ENCODE measurements at places on chromosomes 1 and 21.

GRCh38 chr1:100719490-100719889 is at the start of gene VCAM1:
TSS of gene VCAM1 (plus strand) at chr1:100719742. CDS start at chr1:100719861, 119 bp downstream.
- no peak for DNase-seq

DNA sequence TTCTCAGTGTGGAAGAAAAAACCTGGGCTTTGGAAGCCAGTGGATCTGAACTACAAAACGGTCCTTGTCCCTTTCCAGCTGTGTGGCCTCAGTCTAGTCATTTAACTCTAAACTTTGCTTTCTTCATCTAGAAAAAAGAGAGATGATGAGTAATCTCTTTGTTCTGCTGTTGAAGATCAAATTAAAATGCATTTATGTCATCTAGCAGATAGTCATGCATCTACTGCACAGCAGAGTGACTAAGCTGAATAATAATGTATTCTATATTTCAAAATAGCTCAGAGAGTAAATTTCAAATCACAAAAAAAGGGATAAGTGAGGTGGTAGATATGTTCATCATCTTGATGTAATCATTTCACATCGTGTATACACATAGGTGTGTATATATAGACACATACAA is 473.2 kb downstream of the DSCAM start:
- DNase-seq = no peak

DNA sequence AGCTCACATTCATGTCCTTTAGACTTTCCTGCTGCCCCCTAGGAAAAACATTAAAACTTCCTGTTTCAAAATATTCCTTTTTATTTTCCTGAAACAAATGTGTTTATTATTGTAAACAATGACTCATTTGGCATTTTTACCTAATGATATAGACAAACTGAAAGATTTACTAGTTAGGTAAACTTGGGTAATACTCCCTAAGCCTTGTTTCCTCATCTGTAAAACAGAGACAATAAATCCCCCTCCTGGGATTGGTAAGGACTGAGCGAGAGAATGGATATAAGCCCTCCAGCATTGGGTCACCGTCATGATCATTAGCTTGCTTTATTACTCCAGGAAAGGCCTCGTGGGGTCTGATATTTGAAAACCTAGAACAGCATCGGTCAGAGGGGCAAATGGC is 59.8 kb downstream of the LPAR3 start:
- DNase-seq = no peak

DNA sequence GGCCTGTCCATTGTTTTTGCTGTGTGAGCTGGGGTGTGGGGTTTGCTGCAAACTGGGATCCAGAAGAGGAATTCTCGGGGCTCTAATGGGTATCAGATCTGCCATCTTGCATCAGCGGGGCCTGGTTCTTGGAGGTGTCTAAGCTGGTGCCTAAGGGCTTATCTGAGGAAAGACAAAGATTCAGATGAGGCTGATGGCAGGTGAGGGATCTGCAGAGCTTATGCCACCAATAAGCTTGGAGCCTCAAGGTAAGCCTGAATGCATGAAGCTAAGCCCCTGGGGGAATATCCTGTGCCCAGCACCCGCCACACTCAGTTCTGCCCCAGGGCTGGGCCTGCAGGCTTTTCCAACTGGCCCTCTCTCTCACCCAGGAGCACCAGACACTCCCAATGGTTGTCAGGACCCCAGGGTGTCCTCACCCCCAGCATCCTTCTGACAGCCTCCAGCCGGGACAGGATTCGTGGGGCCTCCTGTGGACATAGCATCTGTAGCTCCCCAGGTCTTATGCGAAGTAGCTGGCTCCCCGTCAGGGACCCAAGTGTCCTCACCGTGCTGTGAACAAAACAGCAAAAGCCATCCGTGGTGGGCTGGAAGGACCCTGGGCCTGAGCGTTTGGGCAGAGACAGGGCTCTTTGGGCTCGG is 9.5 kb upstream of the GSTM3 start:
- no peak for DNase-seq

- DNase-seq = no peak
Measured at GRCh38 chr1:41695118-41695745, 210.7 kb upstream of the EDN2 start.

DNA sequence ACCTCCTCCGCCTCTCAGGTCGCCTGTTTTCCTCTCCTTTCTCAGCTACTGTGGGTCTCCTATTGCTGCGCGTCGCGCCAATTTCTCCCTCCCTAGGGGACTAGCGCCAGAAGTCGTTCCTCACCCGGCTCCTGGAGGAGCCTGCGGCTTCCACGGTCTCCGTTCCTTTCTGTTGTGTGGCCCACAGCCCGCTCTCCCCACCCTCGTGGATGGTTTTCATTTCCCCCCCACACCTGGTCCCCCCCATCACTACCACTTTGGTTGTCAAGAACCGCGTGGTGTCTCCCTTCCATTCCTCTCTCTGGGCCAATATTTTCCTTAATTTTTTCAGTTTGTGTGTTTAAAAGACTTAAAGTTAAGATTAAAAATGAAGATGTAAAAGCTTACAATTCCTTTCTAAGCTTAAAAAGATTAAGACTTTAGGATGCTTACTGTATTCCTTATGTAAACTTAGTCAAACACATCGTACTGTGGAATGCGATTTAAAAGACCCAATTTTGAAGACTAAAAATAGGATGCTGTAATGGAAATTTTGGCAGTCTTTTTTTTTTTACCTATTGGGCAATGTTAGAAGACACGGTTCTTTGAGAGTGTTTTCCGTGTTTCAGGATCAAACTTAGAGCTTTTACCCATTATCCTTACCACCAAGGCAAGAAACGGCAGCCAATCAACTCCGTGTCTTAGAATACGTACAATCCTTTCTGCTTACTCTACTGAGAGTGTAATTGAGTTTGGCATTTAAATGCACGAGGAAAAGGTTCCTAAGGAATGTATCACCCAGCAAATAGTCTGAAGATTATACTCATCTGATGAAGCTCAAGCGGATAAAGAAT is 773 bp downstream of the CNST start:
- no peak for DNase-seq

DNA sequence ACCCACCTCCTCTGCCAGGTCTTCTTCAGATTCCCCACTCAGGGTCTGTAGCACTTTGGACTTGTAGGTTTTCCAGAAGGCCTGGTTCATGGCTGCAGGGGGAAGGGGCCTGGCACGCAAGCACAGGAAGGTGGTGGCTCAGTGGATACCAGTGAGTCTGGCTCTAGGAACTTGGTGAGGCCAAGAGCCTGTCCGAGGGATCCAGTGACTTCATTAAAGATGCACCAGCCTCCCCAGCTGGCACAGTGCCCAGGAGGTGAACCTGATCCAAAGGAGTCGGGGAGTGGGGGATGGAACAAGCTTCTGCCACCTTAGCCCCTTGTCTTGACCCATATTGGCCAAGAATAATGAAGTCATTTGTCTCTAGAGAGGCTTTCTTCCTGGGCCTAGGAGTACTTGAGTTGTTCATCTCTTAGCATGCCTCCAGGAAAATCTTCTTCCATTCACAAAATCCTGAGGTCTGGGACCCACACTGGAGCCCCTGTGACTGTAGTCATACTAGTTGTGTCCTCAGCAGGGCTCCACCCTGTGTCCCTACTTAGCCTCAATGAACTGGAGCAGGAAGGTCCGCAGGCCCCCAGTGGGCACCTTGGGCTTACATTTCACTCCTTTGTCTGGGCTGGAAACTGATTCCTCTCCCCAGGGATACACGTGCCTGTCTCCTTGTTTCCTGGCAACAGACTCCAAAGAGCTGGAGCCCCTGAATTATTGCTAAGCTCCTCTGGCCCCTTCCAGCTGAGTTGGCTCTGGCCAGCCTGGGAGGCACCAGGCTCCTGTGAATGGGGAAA is at the start of gene C1orf232:
TSS of gene C1orf232 (minus strand) at position 554 of the 788 bp plus-strand sequence. CDS start at position 90, 464 bp downstream.
- DNase-seq = no peak

- DNase-seq = no peak
Measured at GRCh38 chr1:19613171-19613703, 30.9 kb upstream of the NBL1 start.

- no peak for DNase-seq
Measured at GRCh38 chr1:33327587-33328325, 6.9 kb upstream of the A3GALT2 start.

DNA sequence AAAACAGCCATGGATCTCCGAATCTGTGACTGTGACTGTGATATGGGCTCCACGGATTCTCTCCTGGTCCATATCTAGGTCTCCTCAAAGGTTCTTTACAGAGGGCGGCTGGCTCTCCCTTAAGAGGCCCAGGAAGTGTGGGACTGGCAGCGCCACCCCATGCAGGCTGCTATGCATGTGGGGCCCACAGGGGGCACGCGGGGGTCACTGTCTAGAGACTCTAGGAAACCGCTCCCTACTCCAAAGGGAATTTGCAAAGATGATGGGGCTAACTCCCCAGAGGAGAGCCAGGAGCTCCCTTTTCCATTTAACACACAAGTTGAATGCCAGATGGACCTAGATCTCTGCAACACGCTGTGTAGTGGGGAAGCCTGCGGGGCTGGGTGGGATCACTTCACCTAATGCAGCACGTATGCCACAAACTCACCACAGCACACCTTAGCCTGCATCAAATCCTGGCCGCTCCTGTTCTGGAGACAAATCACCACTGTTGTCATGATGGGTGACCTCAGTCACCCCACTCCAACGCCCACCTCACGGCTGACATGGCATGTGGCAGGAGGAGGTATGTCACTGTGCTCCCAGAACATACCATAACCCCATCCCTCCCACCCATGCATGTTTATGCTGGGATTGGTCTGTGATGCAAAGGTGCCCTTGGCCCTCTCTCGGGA is 61.7 kb downstream of the SLC45A1 start:
- DNase-seq = no peak

GRCh38 chr1:158398818-158399514 is at the start of gene OR10T2:
TSS of gene OR10T2 (minus strand) at chr1:158399466. CDS start at chr1:158399466, 0 bp downstream.
- no peak for DNase-seq

DNA sequence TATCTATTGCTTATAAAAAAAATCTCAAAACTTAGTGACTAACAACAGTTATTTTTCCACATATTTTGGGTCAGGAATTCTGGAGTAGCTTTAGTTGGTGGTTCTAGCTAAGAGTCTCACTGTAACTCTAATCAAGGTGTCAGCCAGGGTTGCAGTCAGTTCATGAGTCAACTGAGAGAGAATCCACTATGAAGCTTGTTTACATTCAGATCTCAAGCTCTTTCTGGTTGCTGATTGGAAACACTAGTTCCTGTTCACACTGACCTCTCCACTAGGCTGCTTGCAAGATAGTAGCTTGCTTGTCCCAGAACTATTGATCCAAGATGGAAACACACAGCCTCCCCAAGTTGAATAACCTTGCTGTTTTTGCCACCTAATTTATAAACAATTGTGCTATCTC is 1192.1 kb upstream of the B3GALT2 start:
- DNase-seq = no peak

DNA sequence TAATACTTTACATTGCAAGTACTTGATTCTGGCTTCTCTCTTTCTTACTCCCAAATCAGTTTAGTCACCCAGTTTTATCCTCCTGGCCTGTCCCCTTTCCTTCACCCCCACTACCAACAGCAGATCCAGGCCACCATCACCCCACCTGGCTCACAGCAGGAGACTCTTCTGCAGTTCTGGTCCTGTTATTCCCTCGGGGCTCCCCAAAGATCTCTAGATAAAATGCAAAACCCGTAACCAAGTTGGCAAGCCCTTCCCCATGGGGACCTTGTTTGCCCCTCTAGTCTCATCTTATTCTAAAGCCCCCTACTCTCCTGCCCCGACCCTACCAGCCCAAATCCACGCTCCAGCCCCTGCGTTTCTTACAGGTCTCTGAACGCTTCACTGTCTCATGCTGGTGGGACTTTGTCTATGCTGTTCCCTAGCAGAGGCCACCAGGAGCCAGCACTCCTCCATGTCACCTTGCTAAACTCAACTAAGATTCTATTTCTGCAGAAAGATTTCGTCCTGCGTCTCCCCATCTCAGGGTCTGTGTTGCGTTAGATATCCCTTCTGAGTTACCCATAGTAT is 4.0 kb downstream of the ABCG1 start:
- no peak for DNase-seq

DNA sequence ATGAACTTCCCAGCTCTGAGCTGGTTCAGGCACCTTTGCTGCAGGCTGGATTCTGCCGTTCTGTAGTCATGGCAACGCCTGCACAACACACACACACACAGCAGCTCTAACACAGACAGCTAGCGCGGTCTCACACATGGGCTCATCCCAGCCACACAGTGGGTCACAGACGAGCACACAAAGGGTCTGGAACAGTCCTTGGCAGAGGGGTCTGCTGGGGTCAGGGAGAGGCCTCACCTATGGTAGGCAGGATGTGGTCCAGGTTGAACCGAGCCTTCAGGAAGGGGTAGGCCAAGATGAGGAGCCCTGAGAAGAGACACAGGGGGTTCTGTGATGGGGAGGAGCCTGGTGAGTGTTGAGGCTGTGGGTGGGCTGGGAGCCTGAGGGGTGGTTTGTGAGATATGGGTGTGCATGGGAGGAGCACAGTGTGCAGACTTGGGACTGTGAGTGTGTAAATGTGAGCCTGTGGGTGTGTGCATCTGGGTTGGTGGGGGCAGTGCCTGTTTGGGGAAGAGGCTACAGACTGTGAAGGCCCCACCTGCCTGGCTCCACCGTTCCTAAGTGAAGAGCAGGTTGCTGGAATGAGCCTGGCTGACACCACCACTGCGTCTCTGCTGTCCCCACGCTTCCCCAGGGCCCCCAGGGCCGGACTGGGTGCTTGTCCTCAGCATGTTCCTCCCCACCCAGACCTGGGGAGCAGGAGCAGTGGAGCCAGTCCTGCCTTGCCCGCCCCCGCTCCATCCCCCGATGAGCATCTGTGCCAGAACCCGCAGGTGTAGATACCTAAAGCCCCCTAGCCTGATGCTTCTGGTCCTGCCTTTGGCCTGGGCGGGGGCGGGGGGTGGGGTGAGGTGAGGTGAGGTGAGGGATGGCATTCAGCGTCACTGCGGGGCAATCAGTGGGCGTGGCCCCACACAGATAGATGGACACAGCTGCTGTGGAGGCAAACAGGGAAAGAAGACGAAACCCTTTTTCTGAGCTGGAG is 1.5 kb downstream of the KNCN start:
- DNase-seq = no peak

- no peak for DNase-seq
Measured at GRCh38 chr1:93694819-93695218, 13.2 kb upstream of the BCAR3 start.

GRCh38 chr1:93638981-93639380 is 42.7 kb downstream of the BCAR3 start:
- DNase-seq = no peak

GRCh38 chr1:182029002-182029378 is 32.5 kb downstream of the ZNF648 start:
- no peak for DNase-seq

GRCh38 chr1:15452866-15453571 is 3.5 kb upstream of the CELA2A start:
- DNase-seq = no peak

Measured in vagina (tissue), 2 donors.